ENCODE measurements at places on chromosomes 4 and X.

DNA sequence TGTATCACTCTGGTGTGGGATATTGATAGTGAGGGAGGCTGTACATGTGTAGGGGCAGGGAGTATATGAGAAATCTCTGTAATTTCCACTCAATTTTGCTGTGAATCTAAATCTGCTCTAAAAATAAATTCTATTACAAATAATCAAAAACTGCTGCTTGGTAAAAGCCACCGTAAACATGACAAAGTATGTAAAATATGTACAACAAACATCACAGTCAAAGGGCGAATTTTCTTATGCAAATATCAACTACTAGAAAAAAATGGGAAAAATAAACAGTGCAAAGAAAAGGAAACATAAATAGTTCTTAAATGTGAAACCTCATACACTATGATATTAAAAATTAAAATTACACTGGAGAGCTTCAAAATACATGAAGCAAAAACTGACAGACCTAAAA, 105.1 kb upstream of the DCLK2 start:
- no peak for DNase-seq

DNA sequence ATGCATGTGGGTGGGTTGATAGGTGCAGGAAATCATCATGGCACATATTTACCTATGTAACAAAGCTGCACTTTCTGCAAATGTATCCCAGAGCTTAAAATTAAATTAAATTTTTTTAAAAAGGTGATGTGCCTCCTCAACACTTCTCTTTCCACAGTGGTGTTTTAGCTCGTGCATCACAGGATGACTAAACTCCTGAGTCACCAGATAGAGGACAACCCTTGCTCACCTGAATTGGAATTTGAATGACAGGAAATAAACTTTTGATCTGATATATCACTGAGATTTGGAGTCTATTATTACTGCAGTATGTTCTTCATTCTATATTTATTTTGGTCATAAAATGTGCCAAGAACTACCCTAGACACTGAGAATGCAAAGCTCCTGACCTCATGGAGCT, 185.3 kb downstream of the MAPK10 start:
- DNase-seq: no peak

DNA sequence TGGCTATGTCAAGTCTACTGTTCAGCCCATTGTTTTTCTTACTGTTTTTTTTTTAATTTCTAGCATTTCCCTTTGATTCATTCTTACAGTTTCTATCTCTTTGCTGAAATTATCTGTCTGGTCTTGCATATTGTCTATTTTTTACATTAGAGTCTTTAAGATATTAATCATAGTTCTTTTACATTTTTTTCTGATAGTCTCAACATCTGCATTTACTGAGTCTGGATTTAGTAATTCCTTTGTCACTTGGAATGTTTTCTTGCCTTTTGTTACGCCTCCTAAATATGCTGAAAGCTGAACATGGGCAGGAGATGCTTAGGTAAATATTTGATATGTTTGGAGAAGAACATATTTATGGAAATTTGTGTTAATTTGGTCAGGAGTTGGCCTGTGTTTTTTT, 10.4 kb downstream of the JADE3 start:
- DNase-seq: no peak

- DNase-seq: no peak
Measured at GRCh38 chr4:38400946-38401345, 263.1 kb upstream of the KLF3 start.

DNA sequence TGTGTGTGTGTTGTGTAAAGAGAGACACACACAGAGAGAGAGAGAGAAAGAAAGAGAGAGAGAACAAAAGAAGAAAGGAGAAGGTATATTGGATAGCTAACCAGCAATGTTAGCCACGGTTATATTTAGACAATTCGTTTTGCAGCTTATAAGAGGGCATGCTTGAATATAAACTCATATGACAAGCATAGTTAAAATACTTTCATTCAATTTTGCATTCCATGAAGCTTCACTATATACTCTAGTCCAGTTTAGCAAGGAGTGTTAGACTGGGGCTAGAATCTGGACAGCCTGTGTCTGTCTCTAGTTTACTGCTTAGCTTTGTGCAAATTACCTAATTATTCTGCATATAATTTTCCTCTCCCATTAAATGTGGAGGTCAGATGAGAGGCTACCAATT, 525.9 kb upstream of the ZFP42 start:
- no peak for DNase-seq

DNA sequence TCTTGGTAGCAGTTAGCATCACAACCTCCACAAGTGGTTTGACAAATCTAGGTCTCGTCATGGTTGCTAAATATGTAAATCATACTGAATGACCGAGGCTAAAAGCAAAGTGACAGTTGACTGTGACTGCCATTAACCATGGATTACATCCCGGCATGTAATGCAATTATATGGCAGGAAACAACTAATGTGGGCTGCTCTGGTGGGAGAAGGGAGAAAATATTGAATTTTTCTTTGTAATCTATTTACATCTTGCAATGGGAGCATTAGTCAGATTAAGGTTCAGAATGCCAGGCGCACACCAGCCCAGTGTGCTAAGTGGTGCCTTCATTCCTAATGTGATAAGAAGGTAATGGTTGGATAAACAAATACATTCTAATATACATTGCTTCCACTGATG, 35.8 kb downstream of the UNC5C start:
- DNase-seq: no peak

DNA sequence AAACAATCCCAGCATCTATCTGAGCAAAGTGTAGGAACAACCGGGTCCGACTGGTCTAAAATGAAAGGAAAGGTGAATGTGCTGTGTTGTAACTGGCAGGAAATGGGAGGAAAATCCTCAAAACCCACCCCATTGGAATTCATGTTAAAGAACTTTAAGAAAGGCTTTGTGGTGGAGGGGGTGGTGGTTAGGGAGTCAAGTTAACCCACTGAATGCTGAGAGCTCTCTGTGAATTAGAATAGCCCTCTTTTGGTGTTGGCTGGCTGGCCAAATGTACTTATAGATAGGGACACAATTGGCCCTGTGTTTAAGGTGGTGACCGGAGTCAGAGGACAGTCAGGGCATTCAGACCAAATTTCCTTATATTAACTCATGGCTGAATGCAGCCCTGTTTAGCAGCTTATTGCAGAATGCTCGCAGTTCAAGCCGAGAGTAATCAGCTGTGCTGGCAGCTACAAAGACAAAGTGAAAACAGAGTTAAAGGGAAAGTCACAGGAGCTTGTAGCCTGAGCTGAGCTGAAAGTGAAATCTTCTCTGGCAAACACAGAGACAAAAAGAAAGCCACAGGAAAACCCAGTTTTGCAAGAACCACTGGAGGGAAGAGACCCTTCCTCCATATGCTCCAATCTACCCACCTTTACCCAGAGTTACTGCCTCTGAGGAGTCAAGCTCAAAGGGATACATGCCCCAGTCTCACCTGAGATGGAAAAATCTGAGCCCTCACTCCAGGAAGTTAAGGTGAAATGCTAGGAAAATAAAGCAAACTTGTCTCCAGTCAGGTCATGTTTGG, 38.5 kb upstream of the UGT2B7 start:
- DNase-seq: no peak

- DNase-seq: no peak
Measured at GRCh38 chr4:832536-832935, 6.6 kb upstream of the CPLX1 start.

GRCh38 chr4:107018344-107018735, 17.8 kb downstream of the DKK2 start:
- DNase-seq: no peak

DNA sequence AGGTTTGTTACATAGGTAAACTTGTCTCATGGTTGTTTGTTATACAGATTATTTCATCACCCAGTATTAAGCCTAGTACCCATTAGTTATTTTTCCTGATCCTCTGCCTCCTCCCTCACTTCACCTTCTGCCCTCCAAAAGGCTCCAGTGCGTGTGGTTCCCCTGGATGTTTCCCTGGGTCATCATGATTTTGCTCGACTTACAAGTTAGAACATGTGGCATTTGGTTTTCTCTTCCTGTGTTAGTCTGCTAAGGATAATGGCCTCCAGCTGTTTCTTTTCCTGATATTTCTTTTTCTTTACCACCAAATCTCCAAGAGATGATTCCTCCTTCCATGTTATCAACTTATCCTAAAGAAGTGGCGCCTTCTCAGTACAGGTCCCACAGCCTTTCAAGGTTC, 543.1 kb upstream of the ADGRL3 start:
- no peak for DNase-seq

DNA sequence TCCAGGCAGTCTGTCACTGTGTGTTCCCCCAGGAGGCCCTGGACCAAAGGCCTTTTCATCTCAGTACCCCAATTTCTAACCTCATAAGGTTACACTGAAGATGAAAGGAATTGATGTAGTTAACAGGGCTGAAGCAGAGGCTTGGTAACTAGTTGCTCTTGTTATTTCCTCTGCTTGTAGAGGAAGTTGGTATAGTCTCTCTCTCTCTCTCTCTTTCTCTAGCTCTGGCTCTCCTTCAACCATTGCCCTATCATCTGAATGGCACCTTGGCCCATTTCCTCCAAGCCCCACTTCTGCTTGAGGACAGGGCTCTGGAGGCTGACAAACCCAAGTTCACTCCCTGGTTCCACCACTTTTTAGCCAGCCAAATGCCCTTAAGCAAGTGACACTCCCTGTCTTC, 96.1 kb downstream of the MAMLD1 start:
- DNase-seq: no peak

DNA sequence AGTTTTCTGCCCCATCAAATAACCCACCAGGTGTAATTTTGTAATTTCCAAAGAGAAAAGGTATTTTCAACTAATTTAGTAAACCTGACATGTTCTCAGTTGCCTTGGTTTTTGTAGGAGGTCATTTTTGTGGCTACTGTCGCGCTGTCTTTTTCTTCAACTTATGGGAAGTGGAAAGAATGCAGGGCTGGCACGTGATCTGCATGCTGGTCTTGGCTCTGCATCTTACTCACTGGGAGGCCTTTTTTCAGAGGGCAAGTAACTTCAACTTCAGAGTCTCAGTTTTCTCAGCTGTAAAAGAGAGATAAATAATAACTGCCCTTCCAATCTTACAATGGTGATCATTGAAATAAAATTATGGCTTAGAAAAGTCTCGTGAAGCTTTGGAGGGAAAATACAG, 109.9 kb upstream of the SMIM10 start:
- no peak for DNase-seq

DNA sequence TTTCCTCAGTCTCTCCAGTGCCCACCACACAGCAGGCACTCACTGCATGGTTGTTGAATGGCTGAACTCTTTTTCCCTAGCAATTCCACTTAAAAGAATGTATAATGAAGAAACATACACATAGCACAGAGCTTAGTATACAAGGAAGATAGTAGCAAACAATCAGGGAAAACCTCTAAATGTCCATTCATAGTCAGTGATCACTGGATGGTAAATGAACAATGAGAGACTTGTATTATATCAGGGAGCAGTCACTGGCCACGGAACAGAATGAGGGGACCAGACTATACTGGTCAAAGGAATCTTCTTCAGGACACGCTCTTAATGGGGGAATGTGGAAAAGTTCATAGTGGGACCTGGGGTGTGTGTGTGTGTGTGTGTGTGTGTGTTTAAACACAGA, 43.6 kb upstream of the FAM156A start:
- DNase-seq: no peak

DNA sequence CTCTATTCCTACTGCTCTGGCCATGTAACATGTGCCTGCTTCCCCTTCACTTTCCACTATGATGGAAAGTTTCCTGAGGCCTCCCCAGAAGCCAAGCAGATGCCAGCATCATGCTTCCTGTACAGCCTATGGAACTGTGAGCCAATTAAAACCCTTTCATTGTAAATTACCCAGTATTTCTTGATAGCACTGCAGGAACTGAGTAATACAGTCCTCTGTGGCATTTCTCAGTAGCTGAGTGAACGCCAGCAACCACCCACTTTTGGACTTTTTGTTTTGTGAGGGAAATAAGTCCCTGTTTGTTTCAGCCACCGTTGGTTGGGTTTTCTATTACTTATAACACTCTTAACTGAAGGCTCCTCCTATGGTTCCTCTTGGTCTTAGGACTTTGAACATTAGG, 104.1 kb downstream of the C4orf51 start:
- DNase-seq: no peak

- DNase-seq: no peak
Measured at GRCh38 chrX:362351-362750, 24.4 kb downstream of the PPP2R3B start.

DNA sequence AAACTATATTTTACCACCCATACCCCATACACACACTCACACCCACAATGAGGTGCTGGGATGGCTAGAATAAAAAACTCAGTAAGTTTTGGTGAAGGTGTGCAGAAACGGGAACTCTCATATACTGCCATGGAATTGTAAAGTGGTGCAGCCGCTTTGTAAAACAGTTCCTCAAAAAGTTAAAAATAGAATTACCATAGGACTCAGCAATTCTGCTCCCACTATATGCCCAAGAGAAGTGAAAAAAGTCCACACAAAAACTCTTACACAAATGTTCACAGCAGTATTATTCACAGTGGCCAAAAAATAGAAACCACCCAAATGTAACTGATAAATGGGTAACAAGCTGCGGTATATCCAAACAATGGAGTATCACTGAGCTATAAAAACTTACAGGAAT, 6.5 kb downstream of the CENPU start:
- no peak for DNase-seq

- no peak for DNase-seq
Measured at GRCh38 chr4:72208421-72209075, 176.7 kb downstream of the NPFFR2 start.

DNA sequence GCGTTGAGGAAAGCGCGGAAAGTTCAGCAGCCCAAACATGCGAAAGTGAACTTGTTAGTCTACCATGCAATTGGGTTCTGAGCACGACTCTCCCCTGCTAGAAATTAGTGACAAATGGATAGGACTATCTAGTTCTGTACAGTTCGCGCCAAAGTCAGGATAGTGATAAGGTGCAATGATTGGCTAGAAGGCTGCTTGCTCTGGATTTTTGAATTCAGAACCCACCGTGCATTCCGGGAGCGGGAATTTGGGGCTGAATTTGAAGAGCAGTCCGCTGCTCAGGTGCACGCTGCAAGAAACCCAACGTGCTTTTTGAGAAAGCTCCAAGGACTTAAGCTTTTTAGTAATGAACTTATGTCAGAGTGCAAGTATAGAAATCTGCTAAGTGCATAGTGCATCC, 732 bp upstream of the ESX1 start:
- DNase-seq: no peak

DNA sequence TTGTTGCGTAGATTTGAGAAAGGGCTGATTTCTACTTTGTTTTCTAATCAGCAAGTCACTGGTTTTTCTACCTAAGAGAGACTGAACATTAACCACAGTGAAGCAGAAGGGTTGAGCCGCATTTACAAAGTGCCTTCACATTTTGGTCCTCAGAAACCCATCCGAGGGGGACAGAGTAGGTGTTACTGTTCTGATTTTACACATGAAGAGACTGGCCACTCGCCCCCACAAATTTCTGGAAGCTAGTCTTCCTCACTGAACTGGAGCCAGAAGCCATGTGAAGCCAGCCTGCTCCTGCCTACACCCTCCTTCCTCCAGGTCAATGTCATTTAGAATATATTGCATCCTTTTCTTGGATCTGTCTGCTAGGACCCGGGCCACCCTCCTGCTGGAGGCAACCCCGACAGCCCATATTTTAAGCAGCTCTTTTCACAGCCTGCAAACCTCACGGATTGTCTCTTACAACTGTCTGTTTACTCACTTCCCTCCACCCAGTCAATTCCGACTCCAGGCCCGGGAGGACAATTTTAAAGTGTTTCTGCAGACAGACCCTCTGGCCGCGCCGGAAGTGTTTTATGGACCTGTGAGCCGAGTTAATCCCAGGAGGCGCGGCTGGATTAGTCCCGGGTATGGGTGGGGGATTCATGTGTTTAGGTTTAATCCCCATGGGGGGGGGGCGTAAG, 73.2 kb upstream of the BCOR start:
- no peak for DNase-seq

GRCh38 chr4:99715286-99715685, 57.7 kb upstream of the C4orf54 start:
- DNase-seq: no peak

GRCh38 chr4:168604496-168605373, 107.9 kb downstream of the PALLD start:
- no peak for DNase-seq
